ENCODE measurements at places on chromosomes 2 and 18. TPM values are rescaled to one million over a fixed set of nuclear protein-coding genes. Genes with fewer than 3 reads are reported as not detected.

DNA sequence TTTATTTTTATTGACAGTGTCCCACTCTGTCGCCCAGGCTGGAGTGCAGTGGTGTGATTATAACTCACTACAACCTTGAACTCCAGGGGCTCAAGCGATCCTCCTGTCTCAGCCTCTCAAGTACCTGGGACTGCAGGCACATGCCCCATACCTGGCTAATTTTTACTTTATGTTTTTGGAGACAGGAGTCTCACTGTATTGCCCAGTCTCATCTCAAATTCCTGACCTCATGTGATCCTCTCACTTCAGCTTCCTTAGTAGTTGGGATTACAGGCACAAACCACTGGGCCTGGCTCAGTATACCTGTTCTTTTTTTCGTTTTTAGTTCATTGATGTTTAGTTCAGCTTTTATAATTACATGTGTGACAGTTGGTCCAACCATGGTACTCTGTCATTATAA, 40.1 kb upstream of the SNORC start:
- no peak for DNase-seq

- DNase-seq, result no peak
Measured at GRCh38 chr18:37710726-37711125, 145.1 kb upstream of the CELF4 start.

DNA sequence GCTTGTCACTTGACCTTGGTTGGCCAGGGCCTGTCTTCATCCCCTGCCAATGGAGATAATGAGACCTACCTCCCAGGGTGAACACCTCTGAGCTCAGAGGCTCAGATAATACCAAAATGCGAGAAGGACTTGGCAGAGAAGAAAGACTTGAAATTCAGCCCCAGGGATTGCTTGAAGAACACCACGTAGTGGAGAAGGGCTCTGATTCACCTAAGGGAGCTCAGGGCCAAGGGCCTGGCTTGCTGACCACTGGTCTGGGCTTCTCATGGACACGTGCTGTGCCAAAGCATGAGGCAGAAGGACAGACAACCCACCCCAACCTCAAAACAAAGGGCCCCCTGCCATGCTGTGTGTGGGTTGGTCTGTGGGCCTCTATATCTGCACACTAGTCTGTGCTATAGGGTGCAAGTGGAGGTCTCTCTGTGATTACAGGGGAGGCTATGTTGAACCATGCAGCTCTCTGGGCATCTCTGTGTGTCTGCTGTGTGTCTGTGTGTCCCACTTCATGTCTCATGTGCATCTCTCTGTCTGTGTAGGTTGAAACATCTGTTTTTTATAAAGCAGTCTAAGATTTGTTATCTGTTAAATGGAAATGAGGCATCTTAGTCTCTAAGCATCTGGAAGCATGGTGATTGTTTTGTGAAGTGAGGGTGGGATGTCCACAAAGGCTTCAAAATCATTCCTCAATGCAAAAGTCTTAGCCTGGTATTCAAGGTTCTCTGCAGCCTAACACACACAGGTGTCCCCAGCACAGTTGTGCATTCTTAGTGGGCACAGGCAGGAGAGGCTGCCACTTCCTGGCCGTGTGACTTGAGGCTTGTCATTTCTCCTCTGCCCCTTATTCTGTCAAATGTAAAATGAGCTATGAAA, 61.0 kb upstream of the EPAS1 start:
- DNase-seq, result no peak

GRCh38 chr2:132645176-132645575, 24.8 kb downstream of the LYPD1 start:
- no peak for DNase-seq

DNA sequence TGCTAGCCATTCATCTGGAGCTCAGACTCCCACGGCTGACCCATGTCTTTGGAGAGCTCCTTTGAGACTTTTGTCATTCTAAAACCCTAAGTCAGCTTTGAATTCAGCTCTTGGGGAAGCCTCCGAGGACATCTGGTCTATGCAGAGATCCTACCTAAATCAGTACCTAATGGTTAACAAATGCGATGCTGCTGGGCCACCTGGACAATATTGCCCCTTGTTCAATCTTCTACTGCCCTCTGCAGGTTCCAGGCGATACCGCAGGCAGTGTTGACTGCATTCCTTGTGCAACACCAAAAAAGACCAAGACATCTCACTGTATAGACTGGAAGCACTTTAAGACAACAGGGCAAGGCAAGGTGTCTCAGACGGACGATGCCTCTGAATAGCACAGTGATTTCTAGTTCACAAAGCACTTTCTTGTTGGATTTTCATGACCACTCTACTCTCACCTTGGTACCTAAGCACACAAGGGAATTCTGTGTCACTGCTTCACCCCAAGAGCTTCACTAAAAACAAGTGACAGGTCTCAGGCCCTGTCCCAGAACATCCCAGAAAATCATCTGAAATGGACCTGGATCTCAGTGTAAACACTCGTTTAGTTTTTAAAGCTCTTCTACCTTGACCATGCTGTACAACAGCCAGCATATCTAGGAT, 80.9 kb downstream of the XDH start:
- peak; percentile 60 for DNase-seq

DNA sequence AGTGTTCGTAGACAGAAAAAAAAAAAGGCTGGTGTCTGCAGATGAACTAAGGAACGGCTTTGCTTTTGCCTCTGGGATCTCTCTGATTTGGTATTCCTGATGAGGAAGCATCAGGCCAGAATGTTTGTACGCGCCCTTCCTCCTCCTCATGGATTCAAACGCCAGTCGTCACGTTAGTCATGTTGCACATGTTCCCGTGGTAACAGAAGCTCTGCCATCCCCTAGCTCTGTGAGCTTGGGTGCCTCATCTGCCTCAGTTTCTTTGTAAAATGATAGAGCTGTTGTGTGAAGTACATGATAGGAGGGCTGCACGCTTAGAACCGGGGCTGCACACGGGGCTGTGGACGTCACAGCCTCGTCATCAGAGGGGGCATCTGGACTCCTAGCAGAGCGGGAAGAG, 47.0 kb downstream of the TSHZ1 start:
- no peak for DNase-seq

DNA sequence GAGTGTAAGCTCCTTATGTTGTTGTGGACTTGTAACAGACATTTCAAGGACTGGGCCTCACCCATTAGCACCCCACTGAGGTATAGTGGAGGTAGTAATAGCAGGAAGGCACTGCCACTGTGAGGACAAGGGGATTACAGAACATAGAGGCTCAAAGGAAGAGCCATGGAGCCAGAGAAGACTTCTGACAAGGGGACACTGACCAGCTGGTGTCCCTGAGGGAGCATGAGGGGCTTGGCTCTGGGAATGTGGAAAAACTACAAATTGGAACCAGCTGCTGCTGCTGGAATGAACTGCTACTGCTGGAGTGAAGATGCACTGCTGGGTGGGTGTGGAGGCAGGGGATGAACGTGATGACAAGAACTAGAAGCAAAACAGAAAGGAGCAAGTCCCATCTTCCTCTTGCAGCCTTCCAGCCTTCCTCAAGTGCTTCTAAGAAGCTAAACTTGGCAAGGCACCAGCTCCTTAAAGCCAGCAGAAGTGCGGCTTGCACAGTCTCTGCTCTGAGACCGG, 167.3 kb upstream of the NOSTRIN start:
- peak; percentile 37 for DNase-seq

- DNase-seq, result no peak
Measured at GRCh38 chr18:69491576-69491975, 90.9 kb downstream of the DOK6 start.

DNA sequence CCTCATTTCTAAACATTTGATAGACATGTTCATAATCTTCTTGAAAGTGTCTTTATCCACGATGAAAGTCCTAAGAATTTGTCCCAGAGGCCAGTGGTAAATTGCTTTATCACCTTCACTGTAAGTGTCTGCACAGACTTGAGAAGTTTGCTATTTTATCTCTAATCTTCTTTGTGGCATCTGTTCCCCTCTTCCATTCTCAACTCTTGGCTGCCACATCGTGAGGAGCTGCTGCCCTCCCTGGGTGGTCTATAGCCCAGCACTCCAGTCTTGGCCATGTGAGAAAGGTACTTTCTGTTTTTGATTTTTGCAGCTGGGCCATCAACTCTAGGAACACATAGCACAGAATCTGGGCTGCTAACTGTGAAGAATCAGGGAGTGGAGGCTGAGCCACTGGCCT, 45.5 kb downstream of the SLC14A2 start:
- no peak for DNase-seq

- no peak for DNase-seq
Measured at GRCh38 chr2:37355735-37356134, 11.3 kb downstream of the QPCT start.

Gene TBC1D8
- 147 TPM for total RNA-seq

Gene METTL8
- total RNA-seq, result 10.3 TPM

Gene MGAT4A
- total RNA-seq, result 4.2 TPM

Gene IL36RN
- total RNA-seq, result not detected

Gene AGXT
- not detected for total RNA-seq

All from gastrocnemius medialis (tissue), 4 donors.